ENCODE measurements at places on chromosomes 2 and 18.

DNA sequence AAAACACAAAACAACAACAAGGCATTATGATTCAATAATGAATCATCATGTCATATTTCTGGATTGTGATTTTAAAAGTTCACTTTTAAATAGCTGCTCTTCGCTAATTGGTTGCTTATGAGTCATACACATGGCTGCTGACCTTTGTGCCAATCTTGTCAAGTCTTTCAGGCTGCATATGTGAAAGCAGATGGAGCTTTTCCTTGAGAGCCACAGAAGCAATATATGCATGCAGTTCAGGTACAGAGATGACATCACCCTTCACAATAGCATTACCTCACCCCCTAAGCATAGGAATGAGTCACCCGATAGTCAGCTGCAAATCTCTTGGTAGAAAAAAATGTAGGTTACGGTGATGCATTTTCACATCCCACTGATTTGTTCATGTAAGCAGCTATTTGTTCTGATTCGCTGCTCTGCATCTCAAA is 27.2 kb downstream of the EIF2AK3 start:
- no peak for DNase-seq

DNA sequence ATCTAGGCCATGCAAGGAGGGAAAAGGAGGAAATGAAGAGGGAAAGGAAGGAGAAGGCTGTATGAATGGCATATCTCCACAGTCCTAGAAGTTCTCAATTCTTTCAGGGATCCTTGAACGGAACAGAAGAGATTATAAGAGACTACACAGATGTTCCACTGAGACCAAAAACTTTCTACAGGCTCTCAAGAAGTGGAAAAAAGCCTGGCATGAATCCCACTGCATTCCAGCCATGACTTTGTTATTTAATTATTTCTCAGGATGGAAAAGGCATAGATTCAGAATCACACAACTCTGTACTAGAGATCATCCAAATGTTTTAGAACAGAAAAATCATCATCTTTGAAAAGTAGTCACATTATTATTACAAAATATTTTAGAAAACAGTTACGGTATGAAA is 131.7 kb upstream of the CDH20 start:
- no peak for DNase-seq

DNA sequence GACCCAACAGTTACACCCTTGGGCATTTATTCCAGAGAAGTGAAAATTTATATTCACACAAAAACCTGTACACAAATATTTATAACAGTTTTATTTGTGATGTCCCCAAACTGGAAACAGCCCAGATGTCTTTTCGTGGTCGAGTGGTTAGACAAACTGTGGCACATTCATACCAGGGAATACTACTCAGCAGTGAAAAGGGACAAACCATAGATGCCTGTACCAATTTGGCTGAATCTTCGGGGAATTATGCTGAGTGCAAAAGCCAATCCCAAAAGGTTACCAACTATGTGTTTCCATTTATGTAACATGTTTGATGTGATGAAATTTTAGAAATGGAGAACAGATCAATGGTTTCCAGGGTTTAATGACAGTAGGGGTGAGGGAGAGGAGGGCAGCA is 154.3 kb downstream of the GLI2 start:
- DNase-seq: no peak

- no peak for DNase-seq
Observed at GRCh38 chr2:128259585-128259984, 59.1 kb downstream of the HS6ST1 start.

DNA sequence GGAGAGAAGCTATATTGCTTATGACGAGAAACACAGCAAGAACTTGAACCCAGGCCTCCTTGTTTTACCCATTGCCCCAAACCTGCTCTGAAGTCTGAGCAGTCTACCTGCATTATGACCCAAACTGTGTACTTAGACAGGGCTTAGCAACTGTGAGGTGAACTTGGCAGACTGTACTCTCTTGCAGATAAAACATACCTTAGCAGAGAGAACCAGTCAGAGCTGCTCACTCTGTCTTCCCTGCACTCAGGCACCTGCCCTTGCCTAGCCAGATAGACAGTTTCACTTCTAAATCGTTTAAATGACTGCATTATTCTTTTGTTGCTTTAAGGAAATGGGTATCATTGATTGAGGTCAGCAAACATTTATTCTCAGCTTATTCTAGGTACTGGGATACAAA is 20.3 kb downstream of the ITPRID2 start:
- DNase-seq: no peak

DNA sequence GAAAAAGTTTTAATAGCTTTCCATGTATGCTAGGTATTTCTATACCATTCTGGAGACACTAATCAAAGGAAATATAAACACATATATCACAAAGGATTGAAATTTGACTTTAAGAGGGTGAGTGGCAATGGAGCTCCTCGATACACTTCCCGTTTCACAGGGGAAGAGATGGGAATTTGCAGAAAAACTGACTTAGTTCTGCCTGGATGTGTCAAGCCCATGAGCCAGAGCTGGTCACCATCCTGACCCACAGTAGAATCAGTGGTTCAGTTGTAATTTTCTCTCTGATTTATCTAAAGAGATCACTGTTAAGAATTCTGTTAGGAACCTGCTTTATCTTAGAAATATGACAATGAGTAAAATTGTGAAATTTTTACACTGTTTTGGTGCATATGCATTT is 34.2 kb downstream of the PLCL1 start:
- DNase-seq: no peak

DNA sequence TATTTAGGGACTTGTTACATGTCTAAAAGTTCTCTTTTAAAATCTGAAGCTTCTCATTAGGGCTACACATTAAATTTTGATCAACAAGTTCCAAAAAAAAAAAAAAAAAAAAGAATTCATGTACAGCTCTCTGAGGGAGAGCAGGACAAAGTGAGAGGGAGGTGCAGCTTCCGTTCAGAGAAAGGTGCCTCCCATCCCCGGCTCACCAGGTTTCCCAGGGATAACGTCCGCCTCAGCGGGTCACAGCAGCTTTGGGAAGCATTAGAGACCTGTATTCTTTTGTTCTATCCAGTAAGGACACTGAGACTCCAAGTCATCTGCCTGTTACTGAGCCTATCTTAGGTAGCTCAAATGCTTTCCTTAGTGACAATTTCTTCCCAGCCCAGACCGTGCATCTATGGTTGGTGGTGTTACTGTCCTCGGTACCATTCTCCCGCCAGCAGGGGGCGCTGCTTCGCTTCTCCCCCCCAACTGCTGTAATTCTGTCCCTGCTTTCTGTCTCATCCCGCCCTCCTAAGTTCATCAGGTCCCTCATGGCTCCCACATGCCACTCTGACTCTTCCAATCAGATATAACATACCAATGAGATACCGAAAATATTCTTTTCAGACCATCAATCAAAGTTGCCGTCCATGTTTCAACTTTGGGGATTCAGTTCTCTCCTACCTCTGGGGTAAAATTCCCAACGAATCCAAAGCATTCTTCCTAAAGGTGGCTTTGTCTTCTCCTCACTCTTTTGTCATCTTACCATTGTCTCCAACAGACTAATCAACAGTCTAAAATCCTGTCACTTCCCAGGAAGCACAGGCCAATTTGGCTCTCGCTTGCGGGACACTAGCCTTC is 466.5 kb downstream of the METTL4 start:
- peak; percentile 7 for DNase-seq

GRCh38 chr2:143177096-143177786 is 48.0 kb downstream of the ARHGAP15 start:
- no peak for DNase-seq

DNA sequence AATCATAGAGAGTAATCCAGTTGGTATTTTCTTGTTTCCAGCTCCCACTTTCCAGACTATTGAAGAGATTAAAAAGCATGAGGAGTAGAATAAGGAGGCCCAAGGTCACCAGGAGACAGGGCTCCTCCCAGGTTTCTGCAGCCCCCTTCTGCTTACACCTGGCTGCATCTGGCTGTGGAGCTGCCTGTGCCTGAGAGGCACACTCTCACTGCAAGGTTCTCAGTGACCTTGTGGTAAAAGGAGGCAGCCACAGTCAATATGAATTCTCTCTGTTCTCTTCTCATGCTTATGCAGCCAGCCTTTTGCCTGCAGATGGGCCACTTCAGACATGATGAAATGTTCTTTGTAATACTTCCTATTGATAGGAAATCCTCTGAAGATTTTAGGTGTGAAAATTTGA is 233.7 kb downstream of the MYO3B start:
- no peak for DNase-seq

DNA sequence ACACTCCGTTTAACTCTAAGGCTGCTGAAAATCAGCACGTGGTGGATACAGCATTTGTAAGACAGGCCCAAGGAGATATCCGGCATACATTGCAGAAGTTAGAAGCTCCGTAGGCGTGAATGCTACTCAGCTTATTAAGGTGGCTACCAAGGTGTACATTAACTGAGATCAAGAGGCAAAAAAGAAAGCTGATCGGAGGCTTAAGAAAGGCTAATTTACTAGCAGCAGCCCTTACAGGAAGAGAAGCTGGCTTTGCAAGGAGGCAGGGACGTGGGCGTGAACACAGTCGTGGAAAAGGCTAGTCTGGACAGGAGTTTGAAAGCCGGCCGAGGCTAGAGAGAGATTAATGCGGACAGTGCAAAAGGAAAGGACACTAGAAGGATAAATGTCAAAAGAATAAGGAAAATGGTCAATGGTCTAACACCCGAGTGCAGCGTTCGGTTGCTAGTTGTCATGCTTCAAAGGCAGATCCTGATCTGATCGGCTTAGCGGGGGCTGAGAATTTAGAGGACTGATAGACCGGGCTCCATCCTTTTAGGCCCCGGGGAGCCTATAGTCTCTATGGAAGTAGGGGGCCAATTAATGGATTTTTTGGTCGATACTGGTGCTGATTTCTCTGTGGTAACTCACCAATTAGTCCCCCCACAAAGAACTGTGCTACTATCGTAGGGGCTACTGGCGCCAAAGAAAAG is 45.6 kb upstream of the SELENOI start:
- no peak for DNase-seq

DNA sequence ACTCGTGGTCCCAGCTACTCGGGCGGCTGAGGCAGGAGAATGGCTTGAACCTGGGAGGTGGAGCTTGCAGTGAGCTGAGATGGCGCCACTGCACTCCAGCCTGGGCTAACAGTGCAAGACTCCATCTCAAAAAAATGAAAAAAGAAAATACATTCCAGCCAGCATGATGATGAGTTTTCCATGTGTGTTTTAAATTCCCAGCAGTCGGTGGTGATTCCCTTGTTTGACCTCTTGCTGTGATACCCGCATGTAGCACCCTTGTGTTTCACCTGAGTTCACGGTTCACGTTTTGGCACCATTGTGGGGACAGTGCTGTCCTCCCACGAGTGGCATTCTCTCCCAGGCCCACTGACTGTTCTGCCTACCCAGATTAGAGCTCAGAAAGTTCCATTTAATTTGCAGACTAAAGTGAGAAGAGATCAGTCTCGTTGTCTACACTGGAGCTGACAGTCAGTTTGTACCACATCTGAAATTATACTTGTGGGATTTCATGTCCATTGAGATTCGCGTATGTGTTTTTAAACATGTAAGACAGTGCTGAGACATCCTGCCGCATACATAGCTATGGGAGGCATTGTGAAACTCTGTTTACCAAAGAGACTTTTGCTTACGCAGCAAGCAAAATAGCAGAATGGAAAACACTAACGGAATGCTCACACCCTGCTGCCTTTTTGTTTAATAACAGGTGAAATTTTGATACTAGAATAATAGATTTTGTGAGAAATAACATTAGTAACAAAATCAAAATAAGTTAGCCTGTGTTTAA is 157.1 kb downstream of the GBX2 start:
- no peak for DNase-seq

DNA sequence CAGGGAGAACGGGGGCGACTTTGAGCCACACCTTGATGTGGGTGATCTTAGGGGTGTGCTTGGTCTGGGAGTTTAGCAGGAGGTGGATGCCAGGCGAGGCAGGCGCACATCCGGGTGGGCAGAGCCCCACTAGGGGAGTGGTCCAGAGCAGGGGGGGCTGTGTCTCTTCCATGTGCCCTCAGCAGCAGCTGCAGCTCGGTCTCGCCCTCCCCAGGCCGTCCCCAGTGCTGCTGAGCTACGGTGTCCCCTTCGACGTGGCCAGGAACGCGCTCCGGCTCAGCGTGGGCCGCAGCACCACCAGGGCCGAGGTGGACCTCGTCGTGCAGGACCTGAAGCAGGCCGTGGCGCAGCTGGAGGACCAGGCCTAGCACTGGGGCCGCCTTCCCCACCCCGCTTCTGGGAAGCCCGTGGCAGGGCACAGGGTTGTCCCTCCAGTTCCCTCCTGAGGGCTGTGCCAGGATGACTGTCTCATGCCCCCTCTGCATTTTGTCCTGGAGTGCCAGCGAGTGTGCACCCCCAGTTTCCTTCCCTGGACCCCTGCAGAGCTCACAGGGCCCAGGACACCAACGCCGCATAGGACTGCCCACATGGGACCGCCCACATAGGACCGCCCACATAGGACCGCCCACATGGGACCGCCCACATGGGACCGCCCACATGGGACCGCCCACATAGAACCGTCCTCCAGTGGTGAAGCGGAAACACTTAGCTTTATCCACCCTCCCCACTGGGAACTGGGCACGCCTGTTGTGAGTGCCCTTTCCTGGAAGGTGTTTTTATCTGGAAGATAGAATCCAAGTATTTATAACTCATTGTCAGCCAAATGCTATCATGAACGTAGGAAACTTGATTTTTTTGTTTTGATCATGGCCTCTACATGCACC is 1.9 kb upstream of the ESPNL start:
- no peak for DNase-seq

GRCh38 chr2:179275253-179276012 is 10.8 kb upstream of the SESTD1 start:
- DNase-seq: no peak

DNA sequence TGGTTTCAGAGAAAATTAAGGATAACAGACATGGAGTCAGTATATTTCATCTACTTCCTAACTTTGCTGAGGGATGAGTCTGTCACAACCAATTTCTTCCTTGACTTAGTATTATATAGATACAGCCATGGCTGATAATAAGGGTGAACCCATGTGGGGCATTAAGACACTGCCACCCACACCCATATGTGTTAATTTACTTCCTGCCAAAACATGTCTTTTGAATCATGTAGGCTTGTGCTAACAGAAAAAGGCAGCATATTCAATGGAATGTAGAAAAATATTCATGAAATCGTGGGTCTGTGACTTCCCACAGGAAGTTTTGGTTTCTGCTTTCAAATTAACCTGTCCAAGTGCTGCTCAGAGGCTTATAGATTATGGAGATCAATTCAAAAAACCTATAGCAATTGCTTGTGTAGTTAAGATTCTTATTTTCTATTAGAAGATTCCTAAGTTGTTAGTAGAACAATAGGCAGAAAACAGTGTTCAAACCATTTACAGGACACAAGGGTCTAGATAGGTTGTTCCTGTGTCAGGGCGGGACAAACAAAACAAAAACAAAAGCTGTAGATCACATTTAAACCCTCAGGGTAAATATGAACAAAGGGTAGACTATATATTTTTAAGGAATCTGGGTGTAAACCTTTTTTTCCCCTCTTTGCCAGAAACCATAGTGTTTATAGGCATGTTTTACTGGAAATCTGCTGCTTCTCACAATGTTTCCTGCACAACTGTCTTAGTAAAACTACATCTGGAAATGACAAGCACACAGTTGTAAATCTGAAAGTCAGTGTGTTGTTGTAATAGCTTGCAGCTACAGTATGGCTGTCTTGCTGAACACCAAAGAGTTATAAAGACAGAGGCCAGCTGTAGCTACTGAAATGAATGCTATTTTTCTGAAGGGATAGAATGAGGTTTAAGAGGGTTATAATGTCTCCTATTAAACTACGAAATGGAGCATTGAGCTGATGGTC is 691.2 kb downstream of the EPHA4 start:
- no peak for DNase-seq

GRCh38 chr18:57542126-57542525 is 44.4 kb downstream of the FECH start:
- no peak for DNase-seq

- no peak for DNase-seq
Observed at GRCh38 chr2:52880872-52881271, 886.7 kb upstream of the CHAC2 start.

All from activated naive CD4-positive, alpha-beta T cell (primary cell).